ENCODE measurements at places on chromosomes 12 and 14. TPM values are rescaled to one million over a fixed set of nuclear protein-coding genes. Genes with fewer than 3 reads are reported as not detected.

DNA sequence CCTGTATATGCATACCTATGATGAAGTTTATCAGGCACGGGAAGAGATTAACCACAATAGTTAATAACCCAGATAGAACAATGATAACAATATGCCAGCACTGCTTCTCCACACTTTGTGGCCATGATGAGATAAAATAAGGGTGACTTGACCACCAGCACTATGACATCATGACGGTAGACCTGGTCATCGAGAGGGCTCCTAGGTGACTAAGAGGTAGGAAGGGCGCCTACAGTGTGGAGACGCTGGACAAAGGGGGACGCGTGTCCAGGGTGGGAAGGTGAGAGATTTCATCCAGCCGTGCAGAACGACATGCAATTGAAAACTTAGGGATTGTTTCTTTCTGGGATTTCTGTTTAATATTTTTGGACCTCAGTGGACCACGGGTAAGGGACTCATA is 221.8 kb upstream of the RTL1 start:
- no peak for DNase-seq
- no peaks in the 10 kb centered on the region for H3K4me1 ChIP-seq
- H3K27me3 ChIP-seq: no peaks in the 10 kb centered on the region
- H3K36me3 ChIP-seq: no peaks in the 10 kb centered on the region
- H3K4me3 ChIP-seq: no peak overlapping the region

GRCh38 chr12:121893961-121894460 is 5.4 kb downstream of the PSMD9 start:
- peaks cover 9% of the 10 kb centered on the region for H3K4me1 ChIP-seq
- H3K27ac ChIP-seq: no peak overlapping the region
- peaks cover 43% of the 10 kb centered on the region for H3K36me3 ChIP-seq
- H3K4me3 ChIP-seq: no peak overlapping the region

- H3K27ac ChIP-seq: no peak overlapping the region
- H3K4me1 ChIP-seq: no peaks in the 10 kb centered on the region
Observed at GRCh38 chr14:23130871-23131270, 11.8 kb upstream of the CEBPE start.

DEGS2 gene
- 19.7 TPM for polyA plus RNA-seq

GRCh38 chr14:105068818-105069217 is 3.6 kb upstream of the GPR132 start:
- no peaks in the 10 kb centered on the region for H3K36me3 ChIP-seq
- no peak overlapping the region for H3K27ac ChIP-seq
- H3K27me3 ChIP-seq: no peaks in the 10 kb centered on the region
- H3K4me1 ChIP-seq: no peaks in the 10 kb centered on the region
- no peak for DNase-seq
- H3K4me3 ChIP-seq: no peak overlapping the region

All from small intestine (tissue), 16 donors.